ENCODE measurements at places on chromosomes 5 and 9.

DNA sequence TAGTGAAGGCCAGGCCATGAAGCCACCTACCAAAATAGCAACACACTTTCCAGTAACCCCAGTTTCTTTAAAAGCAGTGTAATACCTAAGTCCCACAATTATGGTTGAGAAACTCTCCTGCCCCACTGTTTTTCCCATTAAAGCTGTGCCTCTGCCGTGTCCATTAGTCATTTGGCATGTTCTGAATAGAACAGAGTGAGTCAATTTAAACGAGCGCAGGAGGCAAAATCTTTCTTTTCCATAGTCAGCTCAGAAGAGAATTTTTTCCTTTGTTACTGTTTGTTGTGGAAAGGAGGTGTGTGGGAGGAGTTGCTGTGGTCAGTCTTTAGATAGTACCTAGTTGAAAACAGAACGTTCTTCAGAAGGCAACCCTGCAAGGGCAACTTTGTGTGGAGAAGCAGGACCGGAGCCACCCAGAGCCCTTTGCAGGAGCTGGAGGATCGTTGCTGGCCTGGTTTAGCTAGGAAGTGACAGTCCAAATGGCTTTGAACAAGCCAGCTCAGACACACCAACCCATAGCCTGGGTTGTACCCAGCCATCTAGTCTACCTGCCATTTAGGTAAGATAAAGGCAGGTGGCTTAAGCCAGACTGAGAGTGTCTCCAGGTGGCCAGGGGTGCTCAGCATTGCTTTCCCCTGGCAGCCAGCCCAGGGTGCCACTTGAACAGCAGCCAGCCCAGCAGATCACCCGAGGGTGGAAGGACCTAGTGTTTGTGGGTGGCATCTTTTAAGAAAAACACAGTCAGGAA, 30.4 kb downstream of the GADD45G start:
- no peak for DNase-seq

GRCh38 chr9:98742325-98743280, 33.9 kb upstream of the GABBR2 start:
- no peak for DNase-seq

DNA sequence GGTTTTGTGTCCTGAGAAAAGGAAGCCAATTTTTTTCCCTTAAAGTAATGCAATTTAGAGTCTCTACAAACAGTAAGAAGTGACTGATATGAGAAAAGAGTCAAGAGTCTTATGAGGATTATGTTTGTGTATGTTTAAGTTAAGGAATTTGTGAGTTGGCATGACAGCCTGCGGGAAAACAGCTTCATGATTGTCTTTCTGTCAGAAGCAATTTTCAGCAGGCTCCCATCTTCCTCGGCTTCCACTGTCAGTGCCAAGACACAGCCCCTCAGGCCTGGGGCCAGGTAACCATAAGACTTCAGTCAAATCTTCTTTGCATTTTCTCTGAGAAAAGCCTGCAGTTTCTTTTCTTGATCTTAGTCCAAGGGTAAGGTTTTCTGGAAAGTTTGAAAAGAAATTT, 17.0 kb upstream of the SELENOP start:
- no peak for DNase-seq

DNA sequence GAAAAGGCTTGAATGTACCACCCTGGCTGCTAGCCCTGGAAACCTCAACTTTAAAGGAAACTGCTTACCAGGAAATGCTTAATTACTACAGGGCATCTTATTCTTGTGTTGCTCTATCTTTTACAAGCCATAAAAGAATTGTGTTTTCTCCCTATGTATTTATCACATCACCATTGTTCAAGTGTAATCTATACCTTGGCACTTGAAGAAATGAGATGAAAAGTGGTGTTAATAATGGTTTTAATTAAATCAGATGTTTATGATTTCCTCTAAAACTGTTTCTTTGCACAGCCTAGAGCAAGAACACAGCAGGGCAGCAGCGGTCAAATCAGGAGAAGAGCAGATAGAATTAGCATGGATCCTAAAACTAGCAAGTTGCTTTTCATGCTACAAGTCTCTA, 131.8 kb upstream of the RGMB start:
- no peak for DNase-seq

- DNase-seq, result peak; percentile 69
Measured at GRCh38 chr9:131739133-131739958, 530 bp downstream of the RAPGEF1 start.

DNA sequence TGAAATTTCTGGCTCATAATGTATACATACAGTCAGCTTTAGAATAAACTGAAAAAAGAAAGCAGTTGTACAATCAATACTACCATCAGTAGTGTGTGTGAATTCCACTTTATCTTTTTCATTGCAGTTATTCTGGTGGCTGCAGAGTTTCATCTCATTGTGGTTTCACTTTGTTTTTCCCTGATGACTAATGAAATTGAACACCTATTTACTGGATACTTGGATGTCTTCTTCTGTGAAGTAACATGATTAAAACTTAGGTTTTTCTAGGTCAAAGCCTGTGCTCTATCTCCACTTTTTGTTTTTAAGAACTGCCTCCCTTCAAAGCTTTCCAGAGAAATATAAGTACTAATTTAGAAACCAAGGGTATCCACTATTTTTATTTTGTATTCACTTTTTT, 174.3 kb downstream of the TRPM3 start:
- no peak for DNase-seq

GRCh38 chr9:133839822-133840329, 101.7 kb upstream of the SARDH start:
- DNase-seq, result no peak

GRCh38 chr5:153513156-153513555, 22.7 kb downstream of the GRIA1 start:
- DNase-seq, result no peak
